ENCODE measurements at places on chromosomes 3 and 15. TPM values are rescaled to one million over a fixed set of nuclear protein-coding genes. Genes with fewer than 3 reads are reported as not detected.
A peak's percentile ranks its signal among the peaks of the same experiment; 100 is the strongest.

- DNase-seq, result peak; percentile 55
Measured at GRCh38 chr3:168620854-168621253, 525.1 kb upstream of the GOLIM4 start.

DNA sequence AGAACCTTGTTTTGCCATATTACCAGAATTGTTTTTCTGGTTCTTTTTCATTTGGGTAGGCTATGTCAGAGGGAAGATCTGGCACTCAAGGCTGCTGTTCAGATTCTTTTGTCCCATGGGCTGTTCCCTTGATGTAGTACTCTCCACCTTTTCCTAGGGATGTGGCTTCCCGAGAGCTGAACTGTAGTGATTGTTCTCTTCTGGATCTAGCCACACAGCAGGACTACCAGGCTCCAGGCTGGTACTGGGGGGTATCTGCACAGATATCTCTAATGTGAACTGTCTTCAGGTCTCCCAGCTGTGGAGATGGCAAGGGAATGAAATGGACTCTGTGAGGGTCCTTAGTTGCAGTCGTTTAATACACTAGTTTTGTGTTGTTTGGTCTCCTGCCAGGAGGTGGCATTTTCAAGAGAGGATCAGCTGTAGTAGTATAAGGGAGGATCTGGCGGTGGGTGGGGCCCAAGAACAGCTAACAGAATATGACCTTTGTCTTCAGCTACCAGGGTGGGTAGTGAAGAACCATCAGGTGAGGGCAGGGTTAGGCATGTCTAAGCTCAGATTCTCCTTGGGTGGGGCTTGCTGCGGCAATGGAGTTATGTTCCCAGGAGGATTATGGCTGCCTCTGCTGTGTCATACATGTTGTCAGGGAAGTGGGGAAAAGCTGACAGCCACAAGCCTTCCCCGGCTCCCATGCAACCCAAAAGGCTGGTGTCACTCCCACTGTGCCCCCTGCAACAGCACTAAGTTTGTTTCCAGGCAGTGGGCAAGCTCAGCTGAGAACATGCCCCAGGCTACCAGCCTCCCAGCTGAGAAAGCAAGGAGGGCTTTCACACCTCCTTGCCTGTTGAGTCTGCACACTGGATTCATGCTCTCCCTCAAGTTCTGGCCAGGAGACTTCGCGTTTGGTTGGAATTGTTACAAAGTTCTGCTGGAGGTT, 252.5 kb downstream of the ISL2 start:
- DNase-seq, result no peak

- DNase-seq, result peak; percentile 79
Measured at GRCh38 chr3:196639483-196640296, at the start of gene NRROS. Gene NRROS, plus strand, starts transcription at chr3:196639694. Its CDS starts 14,846 bp downstream, at chr3:196654540.

DNA sequence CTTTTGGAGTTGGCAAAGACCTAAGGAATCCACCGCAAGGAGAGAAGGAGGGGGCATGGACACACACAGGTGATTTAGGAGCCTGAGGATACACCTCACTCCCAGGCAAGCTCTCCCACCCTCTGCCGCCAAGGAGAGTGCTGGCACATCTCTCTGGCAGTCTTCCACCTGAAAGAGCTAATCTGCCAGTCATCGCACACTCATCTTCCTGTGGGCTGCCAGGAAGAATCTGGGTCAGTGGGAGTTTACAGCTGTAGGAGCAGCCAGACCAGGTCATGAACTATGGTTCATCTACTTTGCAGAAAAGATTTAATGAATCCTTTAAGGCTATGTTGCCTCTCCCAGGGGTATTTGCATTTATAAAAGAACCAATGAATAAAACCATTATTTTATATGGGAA, 170.6 kb upstream of the TSC22D2 start:
- peak; percentile 93 for DNase-seq

DNA sequence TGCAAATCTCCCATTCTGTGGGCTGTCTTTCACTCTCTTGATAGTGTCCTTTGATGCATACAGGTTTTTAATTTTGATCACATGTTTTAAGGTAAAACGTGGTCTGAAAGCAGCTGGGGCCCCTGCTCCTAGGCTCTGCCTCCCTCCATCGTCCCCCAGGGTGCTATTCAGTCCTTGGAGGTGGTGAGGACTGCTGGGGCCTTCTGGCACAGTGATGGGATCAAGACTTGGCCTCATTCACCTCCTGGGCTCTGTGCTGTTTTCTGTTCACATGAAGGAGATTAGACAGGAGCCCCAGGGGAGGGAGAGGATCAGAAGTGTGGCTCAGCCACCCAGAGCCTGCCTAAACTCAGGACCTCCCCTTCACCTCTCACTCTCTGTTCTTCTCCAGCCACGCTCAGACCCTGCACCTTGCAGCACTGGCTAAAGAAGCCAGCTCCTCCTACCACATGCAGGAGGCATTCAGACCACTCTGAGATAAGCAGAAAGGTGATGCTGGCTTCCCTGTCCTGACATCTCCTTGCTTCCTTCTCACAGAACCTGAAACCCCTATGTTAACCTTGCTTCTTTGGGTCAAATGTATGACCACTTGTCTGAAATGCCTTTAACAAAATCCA, 43.9 kb downstream of the PAQR5 start:
- no peak for DNase-seq

STX19 gene
- not detected for total RNA-seq

Measured in Daoy (cell line).